ENCODE measurements at places on chromosomes 3 and 15.

GRCh38 chr3:132407025-132407424, 10.3 kb upstream of the DNAJC13 start:
- DNase-seq, result no peak

- peak; percentile 24 for DNase-seq
Measured at GRCh38 chr3:40229386-40229785, 80.1 kb upstream of the EIF1B start.

- no peak for DNase-seq
Measured at GRCh38 chr3:98049271-98049670, 14.2 kb upstream of the GABRR3 start.

DNA sequence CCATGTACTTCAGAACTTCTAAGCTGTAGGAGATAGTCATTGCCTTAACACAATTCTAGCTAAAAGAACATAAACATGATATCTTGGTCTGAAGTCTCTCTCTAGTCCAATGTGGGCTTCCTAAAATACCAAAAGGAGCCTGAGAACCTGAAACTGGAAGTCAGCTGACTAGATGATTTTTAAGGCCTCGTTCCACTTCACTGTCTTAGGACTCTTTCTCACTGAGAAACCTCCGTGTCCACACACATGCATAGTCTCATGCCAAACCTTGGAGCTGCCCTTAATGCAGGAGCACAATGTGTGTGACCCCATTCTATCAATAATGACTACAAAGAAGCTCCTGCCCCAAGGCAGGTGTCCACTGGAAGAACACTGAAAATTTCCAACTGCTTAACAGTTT, 87.7 kb downstream of the ETFA start:
- no peak for DNase-seq

- no peak for DNase-seq
Measured at GRCh38 chr15:32853592-32853991, 135.8 kb downstream of the GREM1 start.

DNA sequence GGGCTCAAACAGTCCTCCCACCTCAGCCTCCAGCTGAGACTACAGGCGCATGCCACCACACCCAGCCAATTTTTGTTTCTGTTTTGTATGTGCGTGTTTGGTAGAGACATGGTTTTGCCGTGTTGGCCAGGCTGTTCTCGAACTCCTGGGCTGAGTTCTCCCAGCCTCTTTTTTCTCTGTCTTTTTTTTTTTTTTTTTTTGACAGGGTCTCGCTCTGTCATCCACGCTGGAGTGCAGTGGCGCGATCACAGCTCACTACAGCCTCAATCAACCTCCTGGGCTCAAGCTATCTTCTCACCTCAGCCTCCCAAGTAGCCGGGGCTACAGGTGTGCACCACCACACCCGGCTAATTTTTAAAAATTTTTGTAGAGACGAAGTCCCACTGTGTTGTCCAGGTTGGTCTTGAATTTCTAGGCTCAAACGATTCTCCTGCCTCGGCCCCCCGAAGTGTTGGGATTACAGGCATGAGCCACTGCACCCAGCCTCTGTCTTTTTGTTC, 867 bp upstream of the DCAF1 start:
- no peak for DNase-seq

DNA sequence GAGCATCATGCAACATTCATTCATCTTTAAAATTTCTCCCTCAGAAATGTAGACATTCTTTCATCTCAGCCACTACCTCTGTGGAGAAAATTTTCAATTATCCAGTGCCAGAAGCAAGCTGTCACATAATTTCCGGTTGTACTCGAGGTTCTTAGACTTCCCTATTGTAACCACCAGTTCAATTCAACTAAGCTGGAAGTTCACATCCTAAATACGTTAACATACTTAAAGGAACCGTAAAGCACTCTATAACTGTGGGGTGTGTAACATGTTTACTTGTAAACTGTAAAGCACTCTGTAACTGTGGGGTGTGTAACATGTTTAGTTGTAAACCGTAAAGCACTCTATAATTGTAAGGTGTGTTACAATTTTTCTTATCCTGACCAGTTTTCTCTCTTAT, 150.3 kb downstream of the PLCL2 start:
- no peak for DNase-seq
